ENCODE measurements at places on chromosomes 3 and 15.

GRCh38 chr15:33378866-33379480, 68.2 kb downstream of the RYR3 start:
- DNase-seq, result no peak

DNA sequence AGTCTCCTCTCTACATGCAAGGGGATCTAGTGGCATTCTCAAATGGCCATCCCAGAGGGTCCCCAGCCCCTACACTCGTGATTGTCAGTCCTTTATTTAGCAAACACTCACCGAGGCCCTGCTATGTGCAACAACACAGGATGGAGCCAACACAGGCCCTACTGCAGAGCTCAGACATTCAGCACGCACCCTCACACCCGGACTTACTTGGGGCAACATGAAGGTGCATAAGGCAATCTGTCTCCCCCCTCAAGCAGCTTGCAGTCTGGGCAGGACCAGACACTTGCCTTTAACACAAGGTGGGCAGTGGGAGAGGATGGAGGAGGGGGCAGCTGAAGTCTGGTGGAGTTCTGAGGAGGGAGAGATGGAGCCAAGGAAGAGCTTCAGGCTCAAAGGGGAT, 258.4 kb downstream of the XXYLT1 start:
- DNase-seq, result no peak

GRCh38 chr3:156558389-156558788, 3.5 kb upstream of the SSR3 start:
- no peak for DNase-seq

- DNase-seq, result no peak
Measured at GRCh38 chr3:172550347-172550943, 27.2 kb upstream of the TNFSF10 start.
